ENCODE measurements at places on chromosomes 12 and 14.

DNA sequence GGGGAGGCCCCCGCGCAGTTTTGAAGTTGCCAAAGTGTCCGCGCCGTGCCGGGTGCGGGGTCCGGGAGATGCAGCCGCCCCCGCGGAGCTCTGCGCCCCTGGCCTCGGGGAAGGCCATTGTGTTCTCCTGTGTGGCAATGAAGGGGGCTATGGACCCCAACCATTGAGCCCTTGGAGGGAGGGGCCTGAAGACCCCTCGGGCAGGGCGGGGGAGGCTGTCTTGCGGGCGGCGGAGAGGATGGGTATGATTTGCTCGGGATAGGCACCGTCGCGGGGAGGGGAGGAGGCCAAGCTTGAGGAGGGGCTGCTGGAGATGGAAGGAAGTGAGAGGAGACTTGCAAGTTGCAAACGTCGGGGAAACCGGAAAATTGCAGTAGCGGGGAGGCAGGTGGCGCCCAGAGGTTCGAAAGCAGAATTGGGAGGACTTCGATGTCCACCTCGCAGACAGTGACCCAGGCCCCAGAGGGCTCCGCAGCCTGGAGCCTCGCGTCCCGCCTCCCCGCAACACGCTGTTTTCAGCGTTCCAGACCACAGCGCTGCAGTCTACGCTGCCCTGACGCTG is 25.4 kb downstream of the BCL11B start:
- DNase-seq: no peak

DNA sequence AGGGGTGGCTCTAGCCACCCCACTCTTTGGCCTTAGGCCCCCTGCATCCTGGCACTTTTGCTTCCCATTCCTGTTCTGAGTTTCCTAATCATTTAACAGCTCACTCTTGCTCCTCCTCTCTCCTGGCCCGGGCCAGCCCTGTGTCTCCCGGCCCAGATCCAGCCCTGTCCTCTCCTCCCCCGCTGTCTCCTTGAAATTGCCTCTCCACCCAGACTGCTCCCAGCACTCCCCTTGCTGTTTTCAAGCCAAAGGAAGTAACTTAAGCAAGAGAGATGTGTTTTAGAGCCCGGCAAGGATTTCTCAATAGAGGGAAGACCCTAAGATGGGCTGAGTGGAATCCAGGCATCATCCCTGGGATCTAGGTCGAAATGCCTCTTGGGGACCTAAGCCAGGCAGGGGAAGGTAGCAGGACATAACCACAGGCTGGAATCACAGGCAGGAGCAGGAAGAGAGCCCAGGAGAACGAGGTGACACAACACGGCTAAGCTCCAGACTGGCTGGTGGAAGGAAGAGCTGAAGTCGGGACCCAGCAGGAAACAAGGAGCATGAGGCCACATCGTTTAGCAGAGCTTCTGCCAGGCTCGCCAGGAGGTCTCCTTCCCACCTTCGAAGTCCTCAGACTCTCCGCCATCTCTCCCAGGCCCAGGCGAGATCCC is 2.0 kb upstream of the LRP1-AS start:
- peak; percentile 89 for DNase-seq

DNA sequence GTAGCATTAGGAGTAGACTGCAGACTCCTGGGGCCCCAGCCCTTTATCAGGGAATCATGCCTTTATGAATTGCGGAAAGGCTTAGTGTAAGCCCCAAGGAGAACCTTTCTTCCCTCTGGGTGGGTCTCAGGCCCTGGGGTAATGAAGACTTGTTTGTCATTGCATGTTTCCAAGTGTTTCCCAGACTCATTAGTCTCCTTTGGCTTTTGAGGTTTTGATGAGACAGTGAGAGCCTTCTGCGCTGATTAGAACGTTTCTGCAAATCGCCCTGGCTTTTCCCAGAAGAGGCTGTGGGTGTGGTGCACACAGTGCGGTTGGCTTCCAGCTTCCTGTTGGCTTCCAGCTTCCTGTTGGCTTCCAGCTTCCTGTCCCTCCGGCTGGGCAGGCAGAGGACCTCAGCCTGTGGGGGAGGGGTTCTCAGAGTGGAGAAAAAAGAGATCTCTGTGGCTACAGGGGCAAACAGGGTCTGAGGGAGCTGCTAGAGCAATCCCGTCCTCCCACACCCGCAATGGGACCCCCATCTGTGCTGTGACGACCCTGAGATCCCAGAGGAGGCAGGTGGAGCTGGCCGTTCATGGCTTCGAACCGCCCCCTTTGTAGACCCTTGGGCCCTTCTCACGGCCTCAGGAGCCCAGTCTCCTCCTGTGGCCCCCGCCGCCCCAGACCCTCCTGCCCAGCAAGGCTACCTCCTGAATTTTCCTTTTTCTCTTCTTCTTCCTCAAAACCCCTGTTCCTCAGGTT is 42.1 kb downstream of the GPR68 start:
- peak; percentile 59 for DNase-seq

- DNase-seq: no peak
Measured at GRCh38 chr14:73170686-73171085, 34.4 kb downstream of the PSEN1 start.

- DNase-seq: no peak
Measured at GRCh38 chr12:114555451-114555850, 128.5 kb downstream of the TBX3 start.

DNA sequence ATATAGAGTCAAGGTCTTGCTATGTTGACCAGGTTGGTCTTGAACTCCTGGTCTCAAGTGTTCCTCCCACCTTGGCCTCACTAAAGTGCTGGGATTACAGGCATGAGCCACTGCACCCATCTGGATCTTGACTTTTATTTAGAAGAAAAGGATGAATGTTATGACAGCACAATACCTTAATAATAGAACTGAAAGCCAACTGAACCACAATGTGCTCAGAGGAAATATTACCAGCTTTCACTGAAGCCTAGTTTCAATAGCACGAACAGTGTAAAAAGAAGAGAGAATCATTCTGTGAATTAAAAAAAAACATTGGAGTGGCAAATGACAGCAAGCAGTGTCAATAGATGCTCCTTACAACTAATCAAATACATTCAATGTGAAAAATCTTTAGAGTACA is 239.2 kb upstream of the RMST start:
- no peak for DNase-seq

GRCh38 chr12:3202734-3203446 is 125.7 kb downstream of the TSPAN9 start:
- DNase-seq: peak; percentile 59

GRCh38 chr12:81668475-81668874 is 90.7 kb downstream of the PPFIA2 start:
- DNase-seq: peak; percentile 65

DNA sequence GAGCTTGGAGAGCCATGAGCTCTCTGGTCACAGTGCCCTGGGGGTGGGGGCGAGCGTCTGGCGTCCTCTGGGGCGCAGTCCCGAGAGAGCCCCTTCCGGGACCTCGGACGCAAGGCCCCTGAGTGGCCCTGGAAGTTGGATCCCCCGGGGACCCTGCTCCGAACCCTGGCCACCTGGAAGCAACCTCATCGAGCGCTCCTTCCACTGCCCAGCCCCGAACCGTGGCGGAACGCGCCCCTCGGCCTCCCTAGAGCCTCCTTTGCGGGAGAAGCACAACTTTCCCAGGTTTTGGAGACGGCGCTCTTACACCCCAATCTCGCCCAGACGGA is 1.2 kb downstream of the NOS1 start:
- no peak for DNase-seq

- DNase-seq: no peak
Measured at GRCh38 chr14:61444215-61444768, 122.9 kb downstream of the PRKCH start.

DNA sequence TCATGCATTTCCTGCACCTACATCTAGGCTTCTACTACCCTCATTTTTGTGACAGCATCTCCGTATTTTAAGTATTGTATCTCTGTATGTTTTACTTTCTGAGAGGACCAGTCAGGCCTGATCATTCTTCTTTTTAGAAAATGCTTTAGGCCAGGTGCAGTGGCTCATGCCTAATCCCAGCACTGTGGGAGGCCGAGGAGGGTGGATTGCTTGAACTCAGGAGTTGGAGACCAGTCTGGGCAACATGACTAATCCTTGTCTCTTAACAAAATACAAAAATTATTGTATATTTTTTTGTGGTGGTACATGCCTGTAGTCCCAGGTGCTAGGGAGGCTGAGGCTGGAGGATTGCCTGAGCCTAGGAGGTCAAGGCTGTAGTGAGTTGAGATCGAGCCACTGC is 36.9 kb downstream of the PACS2 start:
- DNase-seq: no peak

DNA sequence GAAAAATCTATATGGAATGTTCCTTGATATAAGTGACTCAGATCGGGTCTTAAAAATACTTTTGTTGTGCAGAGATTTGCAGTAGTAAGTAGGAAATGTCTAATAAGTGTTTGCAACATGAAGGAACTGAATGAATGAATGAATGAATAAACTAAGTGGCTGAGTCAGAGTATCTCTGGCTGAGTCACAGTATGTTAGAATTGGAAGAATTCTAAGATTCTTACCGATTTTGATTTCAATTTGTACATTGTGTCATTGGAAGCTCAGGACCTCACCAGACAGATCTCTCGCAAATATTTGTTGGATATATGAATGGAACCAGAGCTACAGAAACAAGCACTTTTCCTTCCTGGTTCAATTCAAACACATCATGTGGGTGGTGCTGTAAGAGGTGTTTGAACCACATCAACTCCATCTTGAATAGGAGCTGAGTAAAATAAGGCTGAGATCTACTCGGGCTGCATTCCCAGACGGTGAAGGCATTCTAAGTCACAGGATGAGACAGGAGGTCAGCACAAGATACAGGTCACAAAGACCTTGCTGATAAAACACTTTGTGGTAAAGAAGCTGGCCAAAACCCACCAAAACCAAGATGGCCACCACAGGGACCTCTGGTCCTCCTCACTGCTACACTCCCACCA is 123.9 kb upstream of the FOXN3 start:
- peak; percentile 33 for DNase-seq

DNA sequence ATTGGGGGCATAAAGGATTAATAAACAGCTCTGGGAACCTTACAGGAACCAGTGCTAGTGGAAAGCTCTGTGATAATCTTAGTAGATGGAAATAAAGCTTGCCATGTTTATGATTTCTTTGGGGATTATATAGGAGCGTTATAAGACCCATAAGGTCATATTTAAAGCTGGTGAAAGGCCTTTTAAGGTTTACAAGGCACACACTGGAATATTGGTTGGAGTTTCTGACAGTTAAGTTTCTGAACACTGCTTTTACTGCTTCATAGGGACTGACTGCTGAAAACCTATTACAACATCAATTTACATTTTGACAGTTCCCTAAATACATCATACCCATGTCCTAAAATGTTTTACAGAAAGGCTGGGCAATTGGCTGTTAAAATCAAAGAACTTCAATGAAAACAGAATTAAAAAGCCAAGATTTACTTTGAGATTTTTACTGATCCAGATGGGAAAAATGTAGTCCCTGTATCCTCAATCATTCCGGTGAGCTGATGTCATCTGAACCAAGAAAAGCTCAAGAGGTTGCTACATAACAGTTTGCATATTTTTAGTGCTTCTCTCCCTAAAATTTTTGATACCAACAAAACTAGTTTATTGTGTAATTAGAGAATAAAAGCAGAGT is 153.7 kb upstream of the IGF1 start:
- DNase-seq: peak; percentile 68

DNA sequence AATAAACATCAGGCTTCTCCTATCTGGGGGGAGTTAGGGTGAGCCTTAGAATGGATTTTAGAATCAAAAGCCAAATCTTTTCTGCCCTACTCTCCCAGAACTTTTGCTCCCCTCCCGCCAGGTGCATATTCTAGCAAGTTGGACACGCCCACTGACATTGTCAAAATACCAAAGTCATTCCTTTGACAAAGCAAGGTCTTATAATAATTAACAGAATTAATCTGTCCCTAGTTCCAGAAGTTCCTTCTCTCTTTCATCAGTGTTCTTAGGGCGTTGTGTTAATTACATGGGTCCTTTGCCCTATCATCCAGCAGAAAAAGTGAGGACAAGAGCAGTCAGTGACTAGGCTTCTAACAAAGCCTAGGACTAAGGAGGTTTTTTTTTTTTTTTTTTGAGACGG is 2.4 kb downstream of the PRR13 start:
- DNase-seq: no peak

DNA sequence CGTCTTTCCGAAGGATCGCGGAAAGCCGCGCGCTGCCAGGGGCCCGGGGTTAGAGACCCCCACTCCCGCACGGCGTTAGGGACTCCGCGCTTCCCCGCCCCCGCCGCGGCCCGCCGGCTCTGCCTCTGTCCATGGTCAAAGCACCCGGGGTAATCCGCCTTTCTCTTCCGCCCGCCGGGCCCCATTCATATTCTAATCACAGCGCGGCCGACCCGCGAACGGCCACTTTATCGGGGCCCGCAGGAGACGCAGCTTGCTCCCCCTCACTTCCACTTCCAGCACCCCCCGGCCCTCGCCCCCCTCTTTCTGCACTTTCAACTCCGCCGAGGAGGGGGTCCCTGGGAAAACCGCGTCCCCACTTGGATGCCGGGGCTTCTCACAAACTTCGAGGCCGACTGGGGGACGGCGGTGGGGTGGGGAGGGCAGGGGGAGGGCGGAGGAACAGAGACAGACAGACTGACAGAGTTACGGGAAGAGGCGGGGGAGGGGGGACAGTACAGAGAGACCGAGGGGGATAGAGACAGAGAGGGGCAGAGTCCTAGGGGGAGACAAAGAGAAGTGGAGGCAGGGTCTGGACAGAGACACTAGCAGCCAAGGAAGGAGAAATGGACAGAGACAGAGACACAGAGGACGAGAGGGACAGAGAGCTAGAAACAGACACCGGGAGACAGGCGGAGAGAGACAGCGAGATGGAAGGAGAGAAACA is 1.1 kb upstream of the RFX4 start:
- peak; percentile 6 for DNase-seq

DNA sequence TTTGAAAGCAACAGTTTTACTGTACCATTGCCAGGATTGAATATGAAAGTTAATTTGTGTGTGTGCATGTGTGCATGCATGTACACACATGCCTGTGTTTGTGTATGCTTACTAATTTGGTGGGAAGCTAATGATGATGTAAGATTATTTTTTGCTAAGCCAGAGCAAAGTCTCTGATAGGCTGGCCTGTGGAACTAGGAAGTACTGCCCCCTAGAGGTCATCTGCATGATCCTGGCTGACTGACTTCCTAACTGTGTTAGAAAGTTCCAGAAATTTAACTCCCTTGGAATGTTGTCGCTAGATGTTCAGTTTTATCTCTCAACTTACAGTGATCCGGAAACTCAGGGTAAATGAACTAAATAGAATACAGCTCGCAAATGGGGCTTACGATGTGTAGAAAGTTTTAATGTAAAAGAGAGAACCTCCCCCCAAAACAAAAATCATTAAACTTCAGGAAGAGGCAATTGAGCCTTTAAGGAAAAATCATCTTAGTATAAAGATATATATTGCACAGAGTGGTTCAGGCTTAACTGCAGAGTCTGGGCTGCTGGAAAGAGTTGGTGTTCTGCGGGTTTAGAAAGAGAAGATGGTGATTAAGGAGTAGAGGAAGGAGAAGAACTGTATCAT is 34.3 kb upstream of the SLC38A1 start:
- DNase-seq: peak; percentile 57

GRCh38 chr12:121964813-121965643 is 46.6 kb downstream of the CFAP251 start:
- DNase-seq: peak; percentile 33

GRCh38 chr14:23694949-23695663 is 58.9 kb downstream of the DHRS2 start:
- no peak for DNase-seq
